ENCODE measurements at places on chromosomes 16 and 17. TPM values are rescaled to one million over a fixed set of nuclear protein-coding genes. Genes with fewer than 3 reads are reported as not detected.

DNA sequence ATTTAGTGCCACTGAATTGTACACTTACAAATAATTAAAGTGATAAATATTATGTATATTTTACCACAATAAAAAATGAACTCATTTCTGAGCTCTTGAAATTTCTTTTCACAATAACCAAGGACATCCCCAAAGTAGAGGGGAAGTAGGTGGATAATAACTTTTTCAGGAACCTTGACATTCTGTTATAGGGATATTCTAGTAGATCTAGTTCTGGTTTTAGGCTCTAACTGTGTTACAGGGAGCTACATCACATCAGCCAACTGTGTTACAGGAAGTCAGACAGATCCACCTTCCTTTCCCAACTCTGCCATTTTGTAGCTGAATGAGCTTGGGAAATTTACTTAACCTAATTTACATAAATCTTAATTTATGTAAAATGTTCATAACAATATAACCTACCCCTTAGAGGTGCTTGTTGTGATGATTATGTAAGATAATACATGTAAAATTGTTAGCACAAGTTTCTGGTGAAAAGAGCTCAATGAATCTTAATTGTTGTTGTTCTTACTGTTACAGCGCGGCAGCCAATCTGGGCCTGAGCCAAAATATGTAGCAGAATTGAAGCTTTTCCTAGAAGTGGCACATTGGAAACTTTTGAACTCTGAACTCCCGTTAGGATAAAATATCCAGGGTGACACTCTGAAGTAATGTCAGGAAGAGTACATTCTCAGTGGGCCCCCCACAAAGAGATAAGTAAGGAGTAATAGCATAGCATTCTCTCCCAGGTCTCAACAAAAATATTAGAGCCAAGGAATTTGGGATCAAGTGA is 169.8 kb downstream of the AATF start:
- no peak for DNase-seq

ITGB3 gene
- 28.7 TPM for total RNA-seq

- DNase-seq: no peak
These were observed 8.8 kb downstream of the EEF2K start for GRCh38 chr16:22214889-22215288.

DNA sequence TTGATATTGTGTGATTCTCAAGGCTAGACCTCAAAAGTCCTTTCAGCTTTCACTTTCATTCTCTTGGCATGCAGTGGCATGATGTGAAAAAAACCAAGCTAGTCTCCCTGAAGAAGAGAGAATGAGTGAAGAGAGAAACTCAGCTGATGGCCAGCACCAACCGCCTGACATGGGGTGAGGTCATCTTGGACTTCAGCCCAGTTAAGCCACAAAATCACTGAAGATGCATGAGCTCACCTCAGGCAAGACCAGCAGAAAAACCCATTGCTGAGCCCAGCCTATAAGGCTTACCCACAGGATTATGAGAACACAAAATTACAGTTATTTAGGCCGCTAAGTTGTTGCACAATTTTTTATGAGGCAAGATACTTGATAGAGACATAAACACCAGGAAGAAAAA is 496.5 kb downstream of the TOX3 start:
- peak; percentile 85 for DNase-seq

DNA sequence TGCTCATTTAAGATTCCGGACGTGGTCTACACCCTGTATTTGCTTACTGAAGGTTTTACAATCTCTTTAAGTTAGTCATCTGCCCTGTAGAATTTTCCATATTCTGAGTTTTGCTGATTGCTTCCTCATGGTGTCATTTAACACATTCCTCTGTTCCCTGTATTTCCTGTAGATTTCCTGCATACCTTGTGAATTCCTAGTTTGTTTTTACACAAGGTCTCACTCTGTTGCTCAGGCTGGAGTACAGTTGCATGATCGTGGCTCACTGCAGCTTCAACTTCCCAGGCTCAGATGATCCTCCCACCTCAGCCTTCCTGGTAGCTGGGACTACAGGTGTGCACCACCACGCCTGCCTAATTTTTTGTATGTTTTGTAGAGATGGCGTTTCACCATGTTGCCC is 66.8 kb downstream of the CMIP start:
- DNase-seq: peak; percentile 65

DNA sequence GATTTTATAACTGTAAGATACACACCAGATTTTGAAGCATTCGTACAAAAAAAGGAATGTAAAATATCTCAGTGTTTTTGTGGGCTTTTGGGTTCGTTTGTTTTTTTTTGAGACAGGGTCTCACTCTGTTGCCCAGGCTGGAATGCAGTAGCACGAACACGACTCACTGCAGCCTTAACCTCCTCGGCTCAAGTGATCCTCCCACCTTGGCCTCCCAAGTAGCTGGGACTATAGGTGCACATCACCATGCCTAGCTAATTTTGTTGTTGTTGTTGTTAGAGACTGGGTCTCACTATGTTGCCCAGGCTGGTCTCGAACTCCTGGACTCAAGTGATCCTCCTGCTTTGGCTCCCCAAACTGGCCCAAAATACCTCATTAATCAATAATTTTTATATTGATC is 15.9 kb downstream of the STAT5B start:
- DNase-seq: no peak

GRCh38 chr16:19389246-19389645 is 28.4 kb upstream of the TMC5 start:
- DNase-seq: peak; percentile 44

TNFSF13 gene
- 3.0 TPM for total RNA-seq

DNA sequence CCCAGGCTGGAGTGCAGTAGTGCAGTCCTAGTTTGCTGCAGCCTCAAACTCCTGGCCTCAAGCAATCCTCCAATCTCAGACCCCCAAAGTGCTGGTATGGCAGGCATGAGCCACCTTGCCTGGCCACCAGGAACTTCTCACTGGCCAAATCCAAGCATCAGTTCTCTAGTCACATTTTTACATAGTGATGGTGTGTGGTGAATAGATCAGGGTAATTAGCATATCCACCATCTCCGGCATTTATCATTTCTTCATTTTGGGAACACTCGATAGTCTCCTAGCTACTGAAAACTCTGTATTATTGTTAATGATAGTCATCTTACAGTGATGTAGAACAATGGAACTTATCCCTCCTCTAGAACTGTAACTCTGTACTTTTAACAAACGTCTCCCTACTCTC is 58.3 kb downstream of the RAB11FIP4 start:
- no peak for DNase-seq

- DNase-seq: no peak
These were observed 22.4 kb downstream of the NXPH3 start for GRCh38 chr17:49597928-49598655.

GRCh38 chr17:48333034-48333530 is 96.9 kb downstream of the SKAP1 start:
- DNase-seq: peak; percentile 65

GRCh38 chr16:67336648-67337047 is 10.0 kb downstream of the LRRC36 start:
- DNase-seq: peak; percentile 44

NPIPA7 gene
- total RNA-seq: 2.5 TPM

GNGT2 gene
- not detected for total RNA-seq

GRCh38 chr17:81342269-81343070 is 47.4 kb upstream of the SLC38A10 start:
- peak; percentile 37 for DNase-seq

- DNase-seq: no peak
These were observed 15.7 kb upstream of the RNF213 start for GRCh38 chr17:80244871-80245509.

DNA sequence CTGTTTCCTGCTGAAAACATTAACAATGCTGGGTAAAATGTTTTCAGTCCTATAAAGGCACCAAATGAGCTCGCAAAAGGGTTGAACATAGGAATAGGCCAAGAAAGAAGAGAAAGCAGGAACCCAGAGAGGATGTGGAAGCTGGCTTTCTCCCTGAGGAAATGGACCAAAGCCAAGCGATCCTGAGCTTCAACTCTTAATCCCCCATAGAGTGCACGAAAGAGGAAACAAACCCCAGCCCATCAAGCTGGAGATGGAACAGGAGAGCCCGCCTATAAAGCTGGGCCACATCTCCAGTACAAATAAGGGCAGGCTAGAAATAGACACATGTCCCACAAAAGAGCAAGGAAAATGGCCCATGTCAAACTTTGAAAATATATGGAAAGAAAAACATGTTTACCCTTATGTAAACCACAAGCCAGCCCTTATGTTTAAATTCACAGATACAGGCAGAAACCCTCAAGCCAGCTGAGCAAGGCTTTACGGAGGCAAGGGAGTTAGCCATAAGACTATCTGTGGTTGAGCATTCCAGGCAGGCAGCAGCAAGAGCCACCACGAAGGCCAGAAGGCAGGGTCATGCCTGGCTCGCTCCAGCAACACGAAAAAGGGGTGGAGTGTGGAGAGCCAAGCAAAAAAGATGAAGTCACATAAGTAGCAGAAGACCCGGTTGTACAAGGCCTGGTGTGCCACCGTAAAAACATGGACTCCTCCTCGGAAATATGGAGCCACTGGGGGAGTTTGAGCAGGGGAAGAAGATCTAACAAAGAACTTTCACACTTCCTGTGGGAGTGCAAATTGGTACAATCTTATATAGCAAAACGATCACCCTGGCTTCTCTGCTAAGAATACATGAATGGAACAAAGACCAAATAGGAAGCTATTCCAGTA is 27.8 kb downstream of the COPRS start:
- DNase-seq: no peak

DNA sequence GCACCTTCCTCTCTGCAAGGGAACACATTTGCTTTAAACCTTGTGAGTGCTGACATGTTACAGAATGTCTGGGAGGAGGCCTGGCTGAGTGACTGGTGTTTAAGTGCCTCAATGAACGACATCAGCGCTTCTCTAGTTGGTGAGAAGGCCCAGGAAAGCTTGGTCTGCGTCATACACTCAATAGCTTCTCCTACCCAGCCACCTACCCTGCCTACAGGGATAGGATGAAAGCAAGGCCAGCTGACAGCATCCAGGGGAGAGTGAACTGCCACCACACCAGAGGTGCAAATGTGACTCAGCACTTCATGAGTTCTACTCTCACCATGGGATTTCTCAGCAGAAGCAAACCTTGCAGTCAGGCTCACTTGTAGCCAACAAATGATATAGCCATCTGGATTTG is 31.7 kb upstream of the CFAP20 start:
- no peak for DNase-seq

DNA sequence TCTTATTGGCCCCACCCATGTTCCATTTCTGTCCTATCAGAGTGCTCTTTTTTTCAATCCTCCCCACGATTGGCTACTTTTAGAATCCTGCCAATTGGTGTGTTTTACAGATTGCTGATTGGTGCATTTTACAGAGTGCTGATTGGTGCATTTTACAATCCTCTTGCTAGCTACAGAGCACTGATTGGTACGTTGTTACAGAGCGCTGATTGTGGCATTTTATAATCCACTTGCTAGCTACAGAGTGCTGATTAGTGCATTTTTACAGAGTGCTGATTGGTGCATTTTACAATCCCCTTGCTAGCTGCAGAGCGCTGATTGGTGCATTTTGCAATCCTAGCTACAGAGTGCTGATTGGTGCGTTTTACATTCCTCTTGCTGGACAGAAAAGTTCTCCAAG is 9.5 kb upstream of the CCL17 start:
- DNase-seq: no peak
